Endothelial cell (in vitro differentiated cells): ENCODE measurements at places on chromosomes 13 and 19.

DNA sequence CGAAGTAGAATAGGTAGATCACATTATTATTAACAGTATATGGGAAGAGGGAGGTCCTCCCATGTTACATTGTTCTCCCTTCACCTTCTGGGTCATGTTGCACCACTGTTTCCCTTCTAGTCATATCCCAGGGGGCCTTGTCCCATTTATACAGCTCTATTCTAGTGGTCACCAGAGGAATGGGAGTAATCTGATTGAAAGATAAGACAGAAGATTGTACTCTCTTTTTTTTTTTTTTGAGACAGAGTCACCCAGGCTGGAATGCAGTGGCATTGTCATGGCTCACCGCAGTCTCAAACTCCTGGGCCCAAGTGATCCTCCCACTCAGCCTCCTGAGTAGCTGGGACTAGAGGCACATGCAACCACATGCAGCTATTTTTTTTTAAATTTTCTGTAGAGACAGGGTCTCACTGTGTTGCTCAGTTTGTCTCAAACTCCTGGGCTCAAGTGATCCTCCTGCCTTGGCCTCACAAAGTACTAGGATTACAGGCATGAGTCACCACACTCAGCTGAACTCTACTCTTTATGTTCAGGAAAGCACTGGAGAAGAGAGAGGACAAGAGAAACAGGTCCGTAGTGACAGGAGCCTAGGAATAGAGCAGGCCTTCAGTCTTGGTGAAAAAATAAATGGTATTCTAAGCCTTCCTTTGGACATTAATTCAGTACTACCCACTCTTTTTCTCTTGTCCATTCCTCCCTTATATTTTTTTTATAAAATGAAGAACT, 4.3 kb upstream of the ZNF529 start:
- no peak for DNase-seq

GRCh38 chr13:73334445-73334844, 275.6 kb downstream of the KLF5 start:
- DNase-seq, result no peak

DNA sequence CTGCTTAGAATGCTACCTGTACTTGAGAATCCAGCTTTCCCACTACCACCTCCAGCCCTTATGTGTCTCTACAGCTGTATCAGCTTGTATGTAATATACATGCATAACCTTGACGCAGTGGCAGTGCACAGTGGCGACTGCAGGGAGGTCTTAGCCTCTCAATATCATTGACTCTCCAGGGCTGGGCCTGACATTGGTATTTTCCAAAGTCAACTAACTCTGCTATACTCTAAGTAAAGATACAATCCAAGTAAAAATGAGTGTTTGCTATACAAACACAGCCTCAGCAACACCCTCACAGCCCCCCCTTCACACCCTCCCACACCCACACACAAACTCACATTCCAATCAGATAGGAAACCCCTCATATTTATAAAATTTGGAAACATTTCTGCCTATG, 6.7 kb upstream of the UBL3 start:
- no peak for DNase-seq

DNA sequence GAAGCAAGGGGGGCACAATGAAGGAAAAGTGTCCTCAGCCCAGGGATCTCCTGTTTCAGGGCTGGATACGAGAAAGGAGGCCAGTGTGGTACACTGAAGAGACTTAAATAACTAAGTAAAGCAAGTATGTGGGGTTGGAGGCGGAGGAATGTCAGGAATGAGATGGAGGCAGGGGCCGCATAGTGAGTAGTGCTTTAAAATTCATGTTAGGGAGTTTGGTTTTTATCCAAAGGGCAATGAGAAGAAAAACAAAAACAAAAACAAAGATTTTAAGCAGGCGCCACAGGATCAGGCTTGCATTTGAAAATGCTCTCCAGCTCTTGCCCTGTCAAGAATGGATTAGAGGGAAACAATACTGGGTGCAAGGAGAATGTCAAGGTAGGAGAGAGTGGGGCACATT, 273.4 kb downstream of the DCLK1 start:
- DNase-seq, result no peak

DNA sequence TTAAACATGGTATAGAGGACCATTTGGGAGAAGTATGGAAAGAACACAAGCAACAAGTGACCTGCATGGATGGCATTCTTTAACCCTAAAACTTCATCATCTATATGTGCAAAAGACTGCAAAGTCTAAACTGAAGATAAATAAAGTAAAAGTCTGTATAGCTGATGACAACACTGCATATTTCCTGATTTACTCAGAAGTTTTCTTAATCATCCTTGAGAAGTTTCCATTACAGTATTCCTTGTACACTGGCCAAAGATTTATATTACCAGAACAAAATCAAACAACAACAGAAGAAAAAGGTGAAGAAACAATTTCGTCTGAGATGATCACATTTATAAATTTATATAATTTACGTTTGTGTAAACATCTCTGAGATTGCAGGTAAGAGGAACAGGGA, 805.7 kb downstream of the PCDH9 start:
- DNase-seq, result no peak

DNA sequence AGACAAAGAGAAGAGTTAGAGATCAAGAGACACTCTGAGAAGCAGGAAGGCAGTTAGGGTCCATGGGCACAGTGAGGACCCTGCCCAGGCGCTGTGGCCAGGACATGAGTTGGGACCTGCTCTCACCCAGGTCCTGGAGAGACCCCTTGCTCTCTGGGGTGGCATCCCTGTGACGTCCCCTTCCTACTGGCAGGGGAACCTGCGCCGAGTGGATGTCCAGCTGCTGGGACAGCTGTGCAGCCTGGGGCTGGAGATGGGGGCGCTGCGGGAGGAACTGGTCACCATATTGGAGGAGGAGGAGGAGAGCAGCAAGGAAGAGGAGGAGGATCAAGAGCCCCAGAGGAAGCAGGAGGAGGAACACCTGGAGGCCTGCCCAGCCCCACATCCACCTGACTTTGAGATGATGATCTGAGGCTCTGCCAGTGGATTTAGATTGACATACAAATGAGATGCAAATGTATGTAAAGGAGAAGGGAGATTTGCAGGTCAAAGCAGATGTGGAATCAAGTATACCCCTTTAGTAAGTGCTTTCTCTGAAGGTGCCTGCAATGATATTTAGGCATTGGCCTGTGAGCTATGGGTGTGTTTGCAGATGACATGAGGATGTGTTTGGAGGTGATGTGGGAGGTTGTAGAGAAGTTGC, 978 bp downstream of the ERICH4 start:
- DNase-seq, result no peak

- peak; percentile 76 for DNase-seq
Measured at GRCh38 chr19:1624458-1624857, 19.2 kb upstream of the UQCR11 start.

- DNase-seq, result no peak
Measured at GRCh38 chr13:112575675-112576074, 12.3 kb downstream of the TUBGCP3 start.

- no peak for DNase-seq
Measured at GRCh38 chr13:40916207-40916998, 102.7 kb downstream of the ELF1 start.

DNA sequence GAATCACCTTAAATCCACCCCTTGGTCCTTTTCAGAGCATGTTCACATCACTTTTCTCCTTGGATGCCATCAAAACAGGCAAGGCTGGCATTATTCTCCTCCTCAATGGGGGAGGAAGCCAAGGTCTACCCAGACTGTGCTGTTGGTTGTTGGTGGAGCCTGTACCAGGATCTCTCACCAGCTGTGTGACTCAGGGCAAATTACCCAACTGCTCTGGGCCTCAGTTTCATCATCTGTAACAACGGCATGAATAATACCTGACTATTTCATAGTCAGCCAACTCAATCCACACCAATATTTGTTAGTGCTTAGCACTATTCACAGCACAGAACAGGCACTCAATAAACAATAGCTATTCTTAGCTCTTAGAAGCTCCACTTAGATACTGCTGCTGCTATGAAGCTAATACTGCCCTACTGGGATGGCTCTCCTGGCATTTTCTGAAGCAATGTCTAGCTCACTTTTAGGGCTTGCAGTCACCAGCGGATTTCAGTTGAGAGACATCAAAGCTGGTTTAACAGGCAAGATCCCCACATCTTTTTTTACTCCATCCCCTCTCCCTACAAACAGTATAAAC, 116.9 kb downstream of the CCNA1 start:
- no peak for DNase-seq

DNA sequence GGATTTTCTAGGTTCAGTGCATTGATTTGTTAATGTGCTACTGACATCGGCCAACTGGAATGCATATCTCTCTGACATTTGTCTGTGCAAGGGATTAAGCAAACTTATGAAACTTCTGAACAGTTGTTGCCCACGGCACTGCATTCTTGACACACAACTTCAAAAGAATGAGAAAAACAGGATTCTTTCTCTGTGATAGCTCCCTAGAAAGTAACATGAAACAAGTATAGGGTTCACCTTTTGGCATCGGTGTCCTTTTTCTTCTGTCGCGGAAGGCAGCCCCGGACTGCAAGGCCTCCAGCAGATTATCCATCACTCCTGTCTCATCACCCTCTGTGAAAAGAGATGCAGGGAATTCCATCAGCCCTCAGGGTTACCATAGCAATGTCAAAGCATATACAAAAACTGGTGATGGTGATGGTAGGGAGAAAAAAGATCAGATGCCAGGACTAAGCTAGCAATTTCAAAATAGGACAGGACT, 389.2 kb downstream of the DIAPH3 start:
- DNase-seq, result no peak

GRCh38 chr19:54317108-54317964, 4.4 kb upstream of the LILRA5 start:
- DNase-seq, result no peak

DNA sequence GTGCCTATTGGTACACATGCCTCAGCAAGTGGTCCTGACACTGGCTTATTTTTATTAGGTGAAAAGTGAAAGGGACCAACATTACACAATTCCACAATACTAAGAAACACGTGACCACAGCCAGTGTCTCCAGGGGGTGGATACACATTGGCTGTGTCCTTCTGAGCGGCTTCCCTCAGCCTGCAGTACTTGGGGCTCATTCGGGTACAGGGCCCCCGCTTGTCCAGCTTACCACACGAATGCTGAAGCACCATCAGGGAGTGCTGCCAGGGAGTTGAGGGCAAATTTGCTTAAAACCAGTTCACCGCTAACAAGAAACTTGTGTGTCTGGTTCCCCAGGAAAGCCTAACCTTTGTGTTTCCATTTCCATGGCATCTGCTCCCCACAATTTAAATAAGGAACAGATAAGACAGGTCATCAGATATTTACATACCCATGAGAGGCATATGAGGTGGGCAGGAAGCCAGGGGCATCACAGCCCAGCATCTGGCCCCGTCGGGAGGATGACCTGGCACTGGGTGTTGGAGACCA, 23.3 kb downstream of the PBX4 start:
- no peak for DNase-seq

- no peak for DNase-seq
Measured at GRCh38 chr13:46687810-46688209, 109.2 kb downstream of the ESD start.

GRCh38 chr13:44148159-44148914, 225.3 kb upstream of the SERP2 start:
- no peak for DNase-seq

DNA sequence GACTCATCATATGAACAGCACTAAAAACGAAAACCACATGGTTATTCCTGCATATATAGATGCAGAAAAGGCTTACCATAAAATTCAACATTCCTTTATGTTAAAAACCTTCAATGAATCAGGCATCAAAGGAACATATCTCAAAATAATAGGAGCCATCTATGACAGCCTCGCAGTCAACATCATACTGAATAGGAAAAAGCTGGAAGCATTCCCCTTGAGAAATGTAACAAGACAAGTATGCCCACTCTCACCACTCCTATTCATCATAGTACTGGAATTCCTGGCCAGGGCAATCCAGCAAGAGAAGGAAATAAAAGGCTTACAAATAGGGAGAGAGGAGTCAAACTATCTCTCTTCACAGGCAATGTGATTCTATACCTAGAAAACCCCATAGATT, 179.6 kb upstream of the HTR2A start:
- no peak for DNase-seq

- no peak for DNase-seq
Measured at GRCh38 chr13:33541456-33541855, 255.9 kb upstream of the STARD13 start.

GRCh38 chr19:19224150-19224851, 12.5 kb downstream of the NCAN start:
- DNase-seq, result no peak

DNA sequence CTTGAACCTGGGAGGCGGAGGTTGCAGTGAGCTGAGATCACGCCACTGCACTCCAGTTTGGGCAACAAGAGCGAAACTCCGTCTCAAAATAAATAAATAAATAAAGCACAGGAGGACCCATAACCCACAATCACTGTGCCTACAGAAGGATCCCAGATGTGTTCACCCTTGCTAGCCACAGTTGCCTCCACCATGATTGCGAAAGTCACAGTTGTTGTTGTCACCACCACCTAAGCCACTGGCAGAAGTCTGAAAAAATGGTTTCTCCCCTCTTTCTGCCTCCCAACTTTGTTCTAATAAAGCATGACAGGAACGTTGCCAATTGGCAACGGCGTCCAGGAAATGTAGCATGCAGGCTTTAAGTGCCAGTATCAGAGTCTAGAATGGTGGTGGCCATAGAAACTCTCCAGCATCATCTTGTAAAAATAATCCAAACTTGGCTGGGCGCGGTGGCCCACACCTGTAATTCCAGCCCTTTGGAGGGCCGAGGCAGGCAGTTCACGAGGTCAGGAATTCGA, 2.2 kb upstream of the EPS15L1 start:
- DNase-seq, result no peak

- DNase-seq, result no peak
Measured at GRCh38 chr19:23597661-23598060, 89.4 kb downstream of the ZNF675 start.

DNA sequence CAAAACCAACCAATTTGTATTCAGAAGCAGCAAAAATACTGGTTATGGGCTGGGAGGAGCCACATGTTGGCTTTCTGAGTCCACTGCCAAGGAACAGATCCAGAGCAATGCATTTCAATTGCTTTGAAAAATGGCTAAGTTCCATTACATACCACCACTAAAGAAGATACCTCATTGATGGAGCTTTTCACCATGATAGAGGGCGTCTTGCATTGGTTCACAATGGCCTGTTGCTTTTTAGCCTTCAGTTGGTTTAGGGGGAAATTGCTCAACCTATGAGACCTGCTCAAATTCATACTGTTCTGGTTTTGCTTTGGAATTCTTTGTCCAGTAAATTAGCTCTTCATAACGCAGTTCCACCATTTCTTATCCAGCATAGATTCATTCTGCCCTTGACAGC, 21.2 kb upstream of the CPB2 start:
- no peak for DNase-seq

GRCh38 chr19:7500811-7501450, 12.1 kb upstream of the PEX11G start:
- DNase-seq, result peak; percentile 72
